ENCODE measurements at places on chromosomes 12 and 14. TPM values are rescaled to one million over a fixed set of nuclear protein-coding genes. Genes with fewer than 3 reads are reported as not detected.

The VPS29 gene
- 103 TPM for total RNA-seq

The GNB3 gene
- total RNA-seq, result 14.9 TPM

The PGF gene
- total RNA-seq, result 3.5 TPM

The SERPINA5 gene
- total RNA-seq, result not detected

The KRT72 gene
- not detected for total RNA-seq

The TAMALIN gene
- not detected for total RNA-seq

The RPL36AL gene
- 770 TPM for total RNA-seq

The NID2 gene
- total RNA-seq, result not detected

The TRIM9 gene
- total RNA-seq, result 0.63 TPM

The BMP4 gene
- not detected for total RNA-seq

The PLEKHA5 gene
- total RNA-seq, result 130 TPM

The CELA1 gene
- not detected for total RNA-seq

The IL25 gene
- not detected for total RNA-seq

The PPP1R3E gene
- total RNA-seq, result 70.4 TPM

The SLCO1C1 gene
- total RNA-seq, result not detected

The SPTB gene
- not detected for total RNA-seq

The SLC25A47 gene
- not detected for total RNA-seq

The SLC10A1 gene
- not detected for total RNA-seq

The SMOC1 gene
- not detected for total RNA-seq

The CLEC4E gene
- total RNA-seq, result not detected

The NTF3 gene
- total RNA-seq, result not detected

The CLEC4C gene
- total RNA-seq, result not detected

The C12orf54 gene
- total RNA-seq, result not detected

The KLRC2 gene
- not detected for total RNA-seq

The GPR84 gene
- total RNA-seq, result 0.29 TPM

The CLMN gene
- total RNA-seq, result 40.1 TPM

The SCN8A gene
- 0.22 TPM for total RNA-seq

The TSPAN19 gene
- total RNA-seq, result not detected

The DNAAF2 gene
- total RNA-seq, result 29.7 TPM

The NR1H4 gene
- total RNA-seq, result not detected

The ATF7 gene
- 14.8 TPM for total RNA-seq

The CBLN3 gene
- 1.1 TPM for total RNA-seq

The ATXN7L3B gene
- 29.9 TPM for total RNA-seq

The SLC38A4 gene
- not detected for total RNA-seq

The LIN7A gene
- total RNA-seq, result 0.15 TPM

The ASPG gene
- total RNA-seq, result not detected

The MYO1H gene
- total RNA-seq, result not detected

The DCN gene
- total RNA-seq, result 612 TPM

The KCNJ8 gene
- total RNA-seq, result not detected

The TPH2 gene
- total RNA-seq, result not detected

The SYCP3 gene
- not detected for total RNA-seq

The RBM19 gene
- 19.9 TPM for total RNA-seq

The TTC8 gene
- 10.4 TPM for total RNA-seq

All from Karpas-422 (cell line).